ENCODE measurements at places on chromosomes 4 and X.

DNA sequence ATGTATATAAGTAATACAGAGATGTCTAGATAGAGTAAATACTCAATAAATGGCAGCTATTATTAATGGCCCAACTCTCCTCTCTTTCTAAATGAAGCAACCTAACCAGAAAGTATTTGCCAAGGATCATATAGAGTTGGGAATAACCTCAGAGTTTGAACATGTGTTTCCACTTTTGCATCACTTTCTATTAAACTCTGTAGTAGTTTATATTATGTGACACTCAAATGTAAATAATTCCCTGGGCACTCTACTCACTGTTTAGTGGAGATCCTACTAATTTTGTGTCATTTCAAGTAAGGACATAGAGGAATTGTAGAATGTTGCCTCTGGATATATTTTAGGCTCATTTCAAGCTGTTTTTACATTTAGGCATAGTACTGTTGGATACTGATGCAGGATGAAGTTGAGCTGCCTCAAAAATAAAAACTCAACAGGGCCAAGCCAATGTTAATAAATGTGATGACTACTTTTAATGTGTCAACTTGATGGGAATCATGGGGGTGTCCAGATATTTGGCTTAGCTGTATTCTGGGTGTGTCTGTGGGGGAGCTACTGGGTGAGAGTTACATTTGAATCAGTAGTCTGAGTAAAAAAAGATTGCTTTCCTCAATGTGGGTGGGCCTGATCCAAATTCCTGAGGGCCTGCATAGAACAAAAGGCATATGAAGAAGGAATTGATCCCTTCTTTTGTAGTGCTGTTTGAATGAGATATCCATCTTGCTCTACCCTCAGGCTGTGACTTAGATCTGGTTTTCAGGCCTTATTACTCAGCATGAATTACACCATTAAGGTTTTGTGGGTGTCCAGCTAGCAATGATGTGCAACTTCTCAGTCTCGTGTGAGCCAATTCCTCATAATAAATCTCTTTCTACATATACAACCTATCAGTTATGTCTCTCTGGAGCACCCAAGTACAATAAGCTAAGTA is 1368.2 kb downstream of the STIM2 start:
- peak; percentile 15 for DNase-seq

DNA sequence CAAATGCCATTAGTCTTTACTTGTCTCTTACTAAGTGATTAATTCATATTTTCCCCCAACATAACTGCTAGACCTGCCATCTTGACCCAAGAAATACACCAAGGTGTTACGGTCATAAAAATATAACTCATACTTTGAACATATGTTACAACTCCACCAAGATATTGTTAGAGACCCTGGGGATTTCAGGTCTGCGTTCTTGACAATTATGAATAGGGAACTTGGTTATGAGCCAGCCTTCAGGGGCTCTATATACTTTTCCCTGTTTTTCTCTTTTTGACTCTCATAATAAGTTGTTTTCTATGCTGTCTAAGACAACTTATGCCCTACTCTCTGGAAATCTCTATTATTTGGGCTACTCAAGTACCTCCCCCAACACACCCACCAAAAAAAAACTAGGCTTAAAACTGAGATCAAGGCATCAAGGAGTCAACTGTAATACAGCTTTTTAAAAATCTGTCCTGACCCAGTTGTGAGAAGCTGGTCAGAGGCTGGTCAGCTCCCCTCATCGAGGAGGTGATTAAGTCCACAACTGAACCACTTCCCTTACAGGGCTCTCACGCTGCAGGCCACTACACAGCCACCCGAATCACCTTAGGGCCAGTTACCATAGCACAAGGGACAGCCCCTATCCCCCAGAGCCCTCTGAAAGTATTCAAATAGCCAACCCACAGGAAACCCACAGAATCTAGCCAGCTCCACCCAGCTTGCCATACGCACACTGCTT is 10.5 kb upstream of the TLR3 start:
- DNase-seq: no peak

DNA sequence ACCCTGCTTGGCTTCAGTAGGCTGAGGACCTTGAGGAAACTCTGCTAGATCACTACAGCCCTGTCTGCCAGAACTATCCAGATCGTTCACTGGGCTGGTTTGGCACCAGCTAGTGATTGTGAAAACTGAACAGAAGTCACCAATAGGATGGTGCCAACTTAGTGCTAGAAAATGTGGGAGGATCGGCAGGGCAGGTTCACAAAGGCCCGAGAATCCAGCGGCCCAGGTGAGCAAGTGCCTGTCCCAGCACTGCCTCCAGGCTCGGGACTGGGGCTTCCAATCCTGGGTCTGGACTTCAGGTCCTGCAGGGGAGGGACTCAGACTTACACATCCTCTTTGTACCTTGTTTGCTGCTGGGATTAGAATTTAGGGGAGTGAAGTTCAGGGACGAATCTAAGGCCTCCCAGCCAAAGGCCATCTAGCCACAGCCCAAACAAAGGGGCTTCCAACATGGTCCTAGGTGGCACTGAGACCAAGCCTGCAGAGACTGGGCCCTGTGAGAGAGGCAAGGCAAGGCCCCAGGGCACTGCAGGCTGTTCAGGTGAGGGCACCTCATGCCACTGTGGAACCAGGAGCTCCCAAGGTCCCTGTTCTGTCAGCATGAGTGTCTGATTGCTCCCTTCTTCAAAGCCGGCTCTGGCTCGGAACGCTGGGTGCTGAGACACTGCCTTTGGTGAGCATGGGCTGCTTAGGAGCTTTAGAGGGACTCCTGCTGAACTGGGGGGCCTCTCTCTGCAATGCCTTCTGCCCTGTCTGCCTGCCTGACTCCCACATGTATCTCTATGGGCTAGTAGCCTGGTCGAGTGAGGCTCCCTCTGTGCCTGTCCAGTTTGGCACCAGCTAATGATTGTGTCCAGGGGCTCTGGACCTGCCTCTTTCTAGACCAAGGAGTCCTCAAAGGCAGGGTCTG is 20.7 kb upstream of the ZNF185 start:
- DNase-seq: no peak

DNA sequence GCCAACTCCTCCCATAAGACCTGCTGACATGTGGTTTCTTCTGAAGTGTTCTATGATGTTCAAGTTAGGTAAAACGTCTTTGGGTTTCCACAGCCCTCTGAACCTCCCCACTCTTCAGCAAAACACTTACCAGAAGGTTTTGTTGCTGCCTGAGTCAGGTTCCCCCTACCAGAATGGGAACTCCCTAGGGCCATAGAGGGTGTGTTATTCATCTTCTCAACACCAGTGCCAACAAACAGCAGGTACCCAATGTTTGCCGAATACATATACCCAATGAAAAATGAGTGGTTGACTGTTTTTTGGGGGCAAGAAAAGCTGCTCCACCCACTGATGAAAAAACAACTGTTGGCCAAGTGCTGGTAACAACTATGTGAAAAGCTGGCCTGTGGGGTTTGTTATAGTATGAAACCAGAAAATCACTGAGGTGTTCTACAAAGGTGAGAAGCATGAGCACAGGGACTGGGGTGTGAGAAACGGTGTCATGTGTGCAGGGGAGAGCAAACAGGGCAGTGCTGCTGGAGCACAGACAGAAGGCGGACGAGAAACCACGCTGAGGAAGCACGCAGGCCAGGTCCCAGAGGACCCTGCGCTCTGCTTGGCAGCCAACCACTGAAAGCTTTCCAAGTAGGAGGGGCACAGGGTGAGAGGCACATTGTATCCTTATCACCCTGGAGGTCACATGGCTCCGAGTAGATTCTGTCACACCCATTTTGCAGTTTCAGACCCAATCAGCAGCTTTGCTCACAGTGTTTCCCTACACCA is 28.8 kb downstream of the ATP8A1 start:
- no peak for DNase-seq

Data from astrocyte of the hippocampus (primary cell).